ENCODE measurements at places on chromosomes 13 and 19.
A peak's percentile ranks its signal among the peaks of the same experiment; 100 is the strongest.

- peak; percentile 29 for DNase-seq
Measured at GRCh38 chr19:48926909-48927308, 6.6 kb upstream of the DHDH start.

DNA sequence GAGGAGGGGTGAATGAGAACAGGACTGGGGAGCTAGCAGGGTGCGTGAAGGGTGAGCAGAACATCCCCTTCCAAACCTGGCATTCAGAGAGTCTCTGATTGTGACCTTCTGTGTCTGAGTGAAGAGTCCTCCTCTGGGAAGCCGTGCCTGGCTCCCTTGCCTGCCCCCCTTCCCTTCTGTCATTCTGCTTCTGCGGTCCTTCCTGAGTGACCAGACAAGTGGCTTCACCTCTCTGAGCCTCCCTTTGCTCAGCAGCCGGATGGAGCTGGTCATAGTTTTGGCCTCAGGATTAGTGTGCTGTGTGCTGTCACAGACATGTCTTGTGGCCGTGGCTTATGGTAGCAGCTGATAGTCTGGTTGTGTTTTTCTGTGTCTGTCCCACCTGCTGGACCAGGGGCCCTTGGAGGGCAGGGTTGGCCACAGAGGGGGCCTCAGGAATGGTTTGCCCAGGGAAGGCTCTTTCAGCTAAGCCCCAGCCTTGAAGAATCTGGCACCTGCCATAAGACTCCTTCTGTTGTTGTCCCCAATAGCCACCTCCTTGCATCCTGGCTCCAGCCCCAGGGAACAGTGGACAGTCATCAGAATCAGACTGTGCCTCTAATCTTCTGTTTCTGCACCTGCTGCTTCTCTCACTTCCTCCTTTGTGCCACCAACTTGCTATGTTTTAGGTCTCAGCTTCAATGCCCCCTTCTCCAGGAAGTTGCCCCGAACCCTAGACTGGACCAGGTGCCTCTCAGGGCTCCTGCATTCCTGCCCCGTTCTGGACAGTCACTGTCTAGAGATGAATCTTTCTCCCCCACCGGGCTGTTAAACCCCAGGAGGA lies 5.9 kb downstream of the CLPTM1 start:
- no peak for DNase-seq

- no peak for DNase-seq
Measured at GRCh38 chr19:50924586-50924985, 13.4 kb upstream of the KLK4 start.

DNA sequence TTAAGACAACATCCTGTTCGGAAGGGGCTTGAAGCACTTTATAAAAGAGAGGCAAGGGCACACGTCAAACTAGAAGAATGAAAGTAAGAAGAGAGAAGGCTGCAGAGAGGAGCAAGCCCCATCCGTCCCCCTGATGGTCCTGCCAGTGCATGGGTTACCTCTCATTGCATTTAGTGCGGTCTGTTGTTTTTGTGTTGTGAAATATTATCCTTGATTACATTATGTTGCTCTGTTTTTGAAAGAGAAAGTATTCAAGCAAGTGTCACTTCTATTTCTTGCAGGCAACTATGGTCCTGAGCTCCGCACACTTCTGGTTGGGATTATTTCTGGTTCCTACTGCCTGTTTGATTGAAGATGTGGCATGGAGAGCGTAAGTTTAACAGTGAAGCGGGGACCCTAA lies 90.5 kb downstream of the SHISA2 start:
- DNase-seq: no peak

- DNase-seq: no peak
Measured at GRCh38 chr19:50877338-50877737, 4.1 kb downstream of the KLK2 start.

DNA sequence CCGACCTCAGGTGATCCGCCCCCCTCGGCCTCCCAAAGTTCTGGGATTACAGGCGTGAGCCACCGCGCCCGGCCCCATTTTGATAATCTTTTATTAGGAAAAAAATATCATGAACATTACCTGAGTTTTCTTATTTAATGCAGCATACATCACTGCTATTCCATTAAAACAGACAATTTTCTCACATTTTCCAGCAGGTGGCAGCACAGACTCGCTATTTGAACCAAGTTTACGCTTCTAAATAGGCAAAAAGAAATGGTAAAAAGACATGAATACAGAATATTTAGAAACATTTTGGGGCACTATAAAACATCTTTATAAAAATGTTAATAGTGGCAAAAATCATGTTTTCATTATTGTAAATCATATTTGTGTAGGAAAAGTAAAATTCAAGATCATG lies 903.1 kb downstream of the SLITRK6 start:
- DNase-seq: peak; percentile 9

DNA sequence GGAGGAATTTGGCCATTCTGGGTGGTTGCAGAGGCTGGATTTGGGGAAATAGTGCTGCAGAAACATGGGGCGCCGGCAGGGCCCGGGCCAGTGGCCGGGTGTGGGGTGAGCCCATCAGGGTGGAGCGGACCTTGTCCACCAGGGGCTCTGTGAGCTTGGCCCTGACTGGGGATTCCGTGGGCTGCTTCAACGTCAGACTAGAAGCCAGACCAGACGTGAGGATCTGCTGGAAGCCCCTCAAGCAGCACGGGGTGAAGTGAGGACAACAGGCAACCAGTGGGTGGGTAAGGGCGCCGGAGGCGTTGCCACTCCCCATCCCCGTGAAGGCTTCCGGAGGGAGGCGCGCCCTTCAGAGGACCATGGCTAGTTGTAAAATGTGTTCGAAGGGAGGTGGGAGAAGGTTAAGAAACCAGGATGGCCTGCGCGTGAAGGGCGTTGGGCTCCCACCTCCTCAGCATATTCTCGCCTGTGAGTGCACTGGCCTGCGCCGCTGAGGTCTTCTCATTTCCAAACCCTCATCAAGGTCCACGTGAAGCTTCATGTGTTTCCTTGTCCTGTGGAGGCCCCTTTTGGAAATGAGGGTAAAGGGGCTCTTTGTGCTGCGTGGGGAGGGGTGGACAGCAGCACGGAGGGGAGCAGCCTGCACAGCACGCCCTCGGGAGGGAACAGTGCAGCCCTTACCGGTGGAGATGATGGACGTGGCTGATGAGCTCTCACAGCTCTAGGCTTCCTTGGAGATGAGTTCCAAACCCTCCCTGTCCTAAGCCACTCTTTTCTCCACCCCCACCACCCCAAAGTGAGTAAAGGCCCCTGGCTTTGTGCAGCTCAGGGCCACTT lies 8.3 kb downstream of the TEX29 start:
- no peak for DNase-seq

Measured in stimulated activated CD4-positive, alpha-beta T cell treated with anti-CD3 and anti-CD28 coated beads, Interleukin-4, amount 100 ng/mL, for 24 hours (primary cell).